ENCODE measurements at places on chromosomes 4 and X.

DNA sequence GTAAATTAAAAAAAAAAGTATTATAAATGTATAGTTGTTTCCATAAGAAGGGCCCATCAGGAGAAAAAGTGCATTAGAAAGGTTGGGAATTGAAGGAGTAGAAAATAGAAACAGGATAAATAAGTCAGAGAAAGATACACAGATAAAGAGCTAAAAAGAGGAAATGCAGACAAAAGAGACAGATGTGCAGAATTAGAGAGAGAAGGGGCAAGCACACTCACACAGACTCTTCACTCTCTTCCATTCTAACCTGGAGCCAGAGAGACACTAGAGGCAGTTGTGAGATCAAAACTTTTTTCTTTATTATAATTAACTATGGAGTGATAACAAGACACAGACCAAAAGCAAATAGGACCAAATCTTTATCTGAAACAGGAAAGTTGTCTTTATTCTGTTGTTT is 134.1 kb downstream of the CEP135 start:
- no peak for DNase-seq

DNA sequence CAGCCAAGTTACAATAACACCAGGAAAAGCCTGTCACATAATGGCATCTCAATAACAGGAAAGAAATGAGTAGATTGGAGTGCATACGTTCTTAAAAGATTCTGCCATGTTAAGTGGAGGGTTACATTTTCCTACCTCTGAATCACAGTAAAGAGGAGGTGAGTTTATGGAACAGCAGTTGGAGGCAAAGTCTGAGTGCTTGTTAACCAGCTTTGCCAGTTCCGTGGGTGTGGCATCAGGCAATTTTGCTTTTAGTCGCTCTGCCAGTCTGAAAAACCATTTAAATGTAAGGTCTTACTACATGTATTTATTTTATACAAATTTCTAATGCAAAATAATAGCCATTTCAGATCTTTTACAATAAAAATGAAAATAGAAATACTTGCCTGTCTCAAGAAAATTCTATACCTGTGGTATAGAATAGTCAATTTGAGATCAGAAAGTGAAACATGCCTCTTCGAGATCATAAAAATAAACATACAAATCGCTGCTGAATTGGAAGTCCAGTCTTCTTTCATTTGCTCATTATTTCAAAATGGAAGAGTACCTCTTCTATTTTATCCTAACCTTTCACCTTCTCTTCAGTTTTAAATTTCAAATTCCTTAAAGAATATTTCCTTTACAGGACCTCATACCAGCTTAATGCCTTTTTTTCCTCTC is 31.4 kb downstream of the GC start:
- DNase-seq: no peak

- no peak for DNase-seq
Observed at GRCh38 chr4:160505724-160506123, 1402.8 kb downstream of the RAPGEF2 start.

- no peak for DNase-seq
Observed at GRCh38 chrX:119784747-119785446, 6.5 kb downstream of the RPL39 start.

DNA sequence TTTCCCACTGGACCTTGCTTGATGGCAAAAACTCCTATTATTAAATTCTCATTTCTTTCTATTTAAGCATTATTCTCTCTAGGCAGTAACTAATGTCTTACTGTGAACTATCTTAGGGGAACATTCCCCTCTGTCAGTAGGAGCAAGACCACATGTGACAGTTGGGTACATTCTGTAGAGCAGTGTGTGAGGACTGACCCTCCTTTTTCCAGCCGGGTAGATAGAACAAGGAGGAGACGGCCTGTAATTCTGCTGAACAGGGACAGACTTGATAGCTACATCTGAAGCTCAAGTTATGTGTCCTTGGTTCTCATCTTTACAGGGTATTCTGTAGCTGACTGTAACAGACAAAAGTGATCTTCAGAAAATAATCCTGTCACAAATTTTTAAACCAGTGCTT is 43.3 kb downstream of the FNIP2 start:
- DNase-seq: no peak

Measured in GF-D8 (cell line).